Pancreas (tissue), 10 donors: ENCODE measurements at places on chromosomes 13 and 19. TPM values are rescaled to one million over a fixed set of nuclear protein-coding genes. Genes with fewer than 3 reads are reported as not detected.

DNA sequence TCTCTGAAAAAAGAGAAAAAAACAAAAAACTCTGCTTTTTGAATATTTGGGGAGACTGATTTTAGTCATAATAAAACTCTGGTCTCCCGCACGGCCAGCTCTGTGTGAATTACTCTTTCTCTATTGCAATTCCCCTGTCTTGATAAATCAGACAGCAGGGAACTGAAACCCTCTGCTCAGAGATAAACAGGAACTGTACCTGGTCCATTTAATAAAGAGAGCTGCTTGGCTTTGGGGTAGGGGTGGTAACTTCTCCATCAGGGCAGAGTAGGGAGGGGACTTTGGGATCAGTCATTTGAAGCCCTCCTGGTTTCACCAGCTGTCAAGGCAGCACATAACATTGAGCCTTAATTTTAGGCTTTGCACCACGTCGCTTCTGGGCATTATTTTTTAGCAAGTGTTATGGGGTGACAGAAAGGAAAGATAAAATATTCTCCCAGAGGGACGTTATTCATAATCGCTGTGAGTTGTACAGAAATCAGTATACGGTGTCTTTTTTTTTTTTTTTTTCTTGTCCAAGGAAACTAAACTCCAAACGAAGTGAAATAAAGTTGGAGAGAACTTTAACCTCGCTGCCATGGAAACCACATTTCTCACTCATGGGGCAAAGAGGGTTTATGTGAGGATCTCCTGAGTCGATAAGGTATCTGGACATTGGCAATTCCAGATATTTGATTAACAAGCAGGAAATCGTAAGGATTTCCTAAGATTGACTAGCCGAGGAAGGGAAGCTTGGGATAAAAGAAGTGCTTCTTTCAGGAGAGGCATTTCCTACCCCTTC is 99.0 kb upstream of the MRI1 start:
- no peak for DNase-seq

GRCh38 chr19:710767-711166 is 2.0 kb downstream of the PALM start:
- DNase-seq = no peak

DNA sequence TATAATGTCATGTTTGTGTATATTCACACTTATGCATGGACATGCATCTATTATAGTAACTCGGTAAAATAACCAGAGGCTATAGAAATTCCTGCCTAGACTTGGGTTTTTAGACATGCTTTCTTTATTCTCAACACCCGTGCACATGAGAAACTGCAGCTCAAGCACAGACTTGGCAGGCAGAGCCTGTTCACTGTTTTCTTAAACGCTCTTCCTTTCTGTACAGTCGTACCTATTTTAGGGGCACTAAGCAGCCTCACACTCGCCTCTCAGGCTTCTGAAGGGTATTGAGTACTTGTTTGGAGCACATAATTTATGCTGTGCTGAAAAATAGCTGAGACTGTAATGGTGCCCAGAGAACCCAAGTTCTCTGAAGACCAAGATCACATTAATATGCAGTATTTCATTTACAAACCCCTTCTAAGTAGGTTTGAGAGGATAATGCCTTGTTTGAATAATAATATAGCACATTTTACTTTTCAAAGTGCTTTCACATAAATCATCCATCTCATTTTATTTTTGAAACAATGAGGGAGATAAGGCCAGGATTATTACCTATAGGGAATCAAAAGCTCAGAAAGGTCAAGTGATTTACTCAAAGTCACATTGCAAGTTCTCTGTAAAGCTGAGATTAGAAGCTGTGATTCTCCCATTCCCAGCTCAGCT is 429.9 kb downstream of the SPRY2 start:
- no peak for DNase-seq

DNA sequence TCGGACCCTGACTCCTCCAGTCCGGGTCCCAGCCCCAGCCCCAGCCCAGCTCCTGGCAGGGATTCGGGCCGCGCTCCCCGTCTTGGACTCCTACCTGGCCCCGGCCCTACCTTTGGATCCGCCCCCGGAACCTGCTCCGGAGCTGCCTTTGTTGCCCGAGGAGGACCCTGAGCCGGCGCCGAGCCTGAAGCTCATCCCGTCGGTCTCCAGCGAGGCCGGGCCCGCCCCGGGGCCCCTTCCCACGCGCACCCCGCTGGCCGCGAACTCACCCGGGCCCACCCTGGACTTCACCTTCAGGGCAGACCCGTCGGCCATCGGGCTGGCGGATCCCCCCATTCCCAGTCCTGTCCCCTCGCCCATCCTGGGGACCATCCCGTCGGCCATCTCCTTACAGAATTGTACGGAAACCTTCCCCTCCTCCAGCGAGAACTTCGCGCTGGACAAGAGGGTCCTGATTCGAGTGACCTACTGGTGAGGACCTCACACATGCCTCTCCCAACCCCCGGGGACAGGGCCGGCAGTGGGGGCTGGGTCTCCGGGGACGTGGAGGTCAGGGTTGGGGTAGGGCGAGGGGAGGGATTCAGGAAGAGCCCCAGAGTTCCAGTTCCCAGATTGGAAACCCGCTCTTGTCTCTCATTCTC is 732 bp downstream of the SELENOV start:
- peak; percentile 68 for DNase-seq

GRCh38 chr19:9435279-9436268 is at the start of gene ZNF266:
Gene ZNF266 (minus strand): TSS chr19:9435573. CDS start chr19:9420089, 15,484 bp downstream.
- peak; percentile 88 for DNase-seq

DNA sequence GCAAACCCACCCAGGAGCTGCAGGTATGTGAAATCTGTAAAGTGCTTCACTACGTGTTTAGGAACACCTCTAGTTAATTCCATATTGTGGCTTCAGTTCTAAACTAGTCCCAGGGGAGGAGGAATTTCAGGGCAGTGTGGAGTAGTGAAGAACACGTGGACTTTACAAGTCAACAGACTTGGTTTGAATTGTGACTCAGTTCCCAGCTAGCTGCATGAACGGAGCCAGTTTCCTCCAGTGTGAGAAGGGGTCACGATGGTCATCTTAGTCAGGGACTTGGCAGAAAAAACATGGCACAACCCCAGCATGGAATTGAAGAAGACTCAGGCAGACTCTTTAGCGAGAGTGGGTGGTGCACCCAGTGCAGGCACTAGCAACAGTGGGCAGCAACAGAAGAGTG is 175.7 kb upstream of the UBL3 start:
- DNase-seq = no peak

DNA sequence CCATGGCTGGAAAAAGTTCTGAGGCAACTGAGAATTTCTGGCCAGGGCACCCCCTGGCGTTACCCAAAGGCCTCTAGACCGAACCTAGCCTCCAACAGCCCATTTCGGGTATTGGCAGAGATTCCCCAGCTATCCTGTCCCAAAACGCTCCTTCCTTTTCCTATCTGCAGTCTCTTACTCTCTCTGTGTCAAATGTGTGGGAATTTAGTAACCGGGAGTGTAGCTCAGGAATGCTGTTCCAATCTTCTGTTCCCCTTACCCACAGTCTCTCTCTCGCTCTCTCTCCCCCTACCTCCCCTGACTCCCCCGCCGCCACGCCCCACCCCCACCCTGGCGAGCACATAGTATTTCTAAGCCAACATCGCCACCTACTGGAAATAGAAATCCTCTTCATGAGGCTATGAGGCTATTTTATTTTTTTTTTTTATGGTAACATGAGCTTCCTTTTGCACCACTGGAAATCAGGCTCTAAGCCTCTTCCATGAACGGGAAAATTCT is 27.0 kb downstream of the OXGR1 start:
- DNase-seq = no peak

DNA sequence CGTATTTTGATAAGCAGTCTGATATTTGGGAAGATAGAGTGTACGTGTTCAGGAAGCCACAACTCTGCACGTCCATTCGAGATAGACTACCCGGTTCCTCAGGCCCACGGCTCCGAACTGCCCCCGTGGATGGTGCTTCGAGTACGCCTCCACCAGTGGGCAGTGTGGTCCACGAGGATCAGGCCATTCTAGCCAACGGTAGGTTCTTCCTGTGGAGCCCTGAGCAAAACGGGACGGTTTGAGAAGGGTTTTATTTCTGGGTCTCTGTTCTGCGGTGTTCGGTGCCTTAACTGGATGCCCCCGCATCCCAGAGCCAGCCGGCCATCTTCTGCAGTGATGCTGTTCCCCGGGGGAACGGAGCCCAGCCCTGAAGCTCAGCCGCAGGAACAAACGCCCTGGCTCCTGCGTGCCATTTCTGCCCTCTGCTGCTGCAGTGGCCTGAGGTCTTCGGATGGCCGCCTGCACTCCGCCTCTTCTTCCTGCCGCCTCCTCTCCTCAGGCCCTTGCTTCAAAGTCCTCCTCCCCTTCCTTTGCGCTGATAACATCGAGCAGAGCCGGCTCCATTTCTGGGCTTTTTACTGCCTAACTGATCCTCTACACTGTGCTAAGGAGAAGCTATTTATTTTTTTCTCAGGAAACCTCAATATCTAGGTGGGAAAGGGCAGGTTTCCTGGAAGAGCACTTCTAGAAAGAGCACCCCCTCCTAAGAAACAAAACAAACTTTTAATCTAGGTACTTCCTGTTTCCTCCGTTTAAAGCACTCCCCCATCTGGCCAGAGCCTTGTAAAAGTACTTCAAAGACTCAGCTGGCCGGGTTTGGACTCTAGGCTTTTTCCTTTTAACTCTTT is 36.2 kb upstream of the SLC46A3 start:
- no peak for DNase-seq

DNA sequence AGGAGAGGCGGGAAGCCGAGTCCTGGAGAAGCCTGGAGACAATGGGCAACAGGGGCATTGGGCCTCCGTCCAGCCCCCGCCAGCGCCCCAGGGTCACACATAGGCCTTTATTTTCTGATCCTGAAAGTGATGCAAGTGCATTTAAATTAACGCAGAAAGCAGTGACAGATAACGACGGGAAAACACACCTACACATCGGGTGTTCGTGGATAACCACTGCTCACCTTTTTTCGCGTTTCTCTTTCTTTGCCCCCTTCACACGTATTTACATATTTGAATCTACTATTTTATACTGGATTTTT is 30.4 kb upstream of the GRTP1 start:
- DNase-seq = no peak

DNA sequence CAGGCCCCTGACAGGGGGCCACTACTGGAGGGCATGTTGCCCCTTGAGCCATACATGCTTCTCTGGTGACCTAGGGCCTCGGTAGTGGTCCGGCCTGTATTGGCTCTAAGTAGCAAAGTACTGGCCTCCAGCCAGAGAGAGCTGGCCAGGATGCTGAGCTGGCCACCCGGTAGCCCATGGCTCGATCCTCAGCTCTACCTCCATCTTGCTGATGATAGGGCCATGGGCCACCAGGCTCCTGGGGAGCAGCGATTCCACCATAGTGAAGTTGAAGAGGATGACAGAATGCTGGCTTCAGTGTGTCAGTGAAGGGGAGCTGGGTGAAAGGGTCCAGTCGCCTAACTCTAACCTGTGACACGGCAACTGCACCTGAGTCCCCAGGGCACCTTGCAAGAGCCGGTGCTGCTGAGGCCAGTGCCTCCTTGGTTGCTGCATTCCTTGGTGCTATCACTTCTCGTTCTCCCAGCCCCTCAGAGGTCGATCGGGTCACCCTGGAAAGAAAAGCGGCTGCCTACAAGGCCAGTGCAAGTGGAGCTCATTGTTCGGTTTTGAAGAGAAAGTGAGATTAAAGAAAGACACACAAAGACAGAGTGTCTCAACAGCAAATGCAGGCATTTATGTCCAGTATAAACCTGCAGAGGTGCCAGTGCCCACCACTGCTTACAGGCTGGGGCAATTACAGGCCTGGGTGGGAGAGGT is 5.0 kb downstream of the FPR3 start:
- DNase-seq = no peak

- DNase-seq = no peak
These were observed 58.1 kb upstream of the SCEL start for GRCh38 chr13:77477299-77477848.

GRCh38 chr13:112997188-112998130 is 28.4 kb downstream of the MCF2L start:
- DNase-seq = no peak

GRCh38 chr13:30354493-30355383 is 47.4 kb upstream of the KATNAL1 start:
- DNase-seq = no peak

GRCh38 chr19:2603334-2603733 is 99.2 kb downstream of the GNG7 start:
- no peak for DNase-seq

GRCh38 chr13:44104197-44104490 is 224.4 kb downstream of the LACC1 start:
- DNase-seq = no peak

- DNase-seq = no peak
These were observed 1436.9 kb downstream of the UQCRFS1 start for GRCh38 chr19:27776020-27776419.

DNA sequence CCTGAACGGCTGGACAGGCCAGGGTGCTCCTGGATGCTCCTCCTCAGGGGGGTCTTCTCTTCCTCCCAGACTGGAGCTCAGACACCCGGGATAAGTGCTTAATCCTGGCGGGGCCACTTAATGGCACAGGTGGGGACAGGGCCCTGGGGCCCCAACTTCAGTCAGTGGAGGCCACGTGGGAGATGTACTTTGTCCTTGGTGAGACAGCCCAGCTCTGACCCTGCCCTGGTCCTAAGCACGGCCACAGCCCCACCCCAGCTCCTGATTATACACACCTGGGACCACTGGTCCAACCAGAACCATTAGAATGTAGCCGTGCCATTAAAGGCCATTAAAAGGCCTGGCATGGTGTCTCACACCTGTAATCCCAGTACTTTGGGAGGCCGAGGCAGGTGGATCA is 7.8 kb downstream of the PPP1R14A start:
- no peak for DNase-seq

GRCh38 chr13:112179421-112179820 is 112.5 kb downstream of the SOX1 start:
- DNase-seq = no peak

GRCh38 chr19:16369664-16370576 is 45.3 kb downstream of the KLF2 start:
- peak; percentile 39 for DNase-seq

- DNase-seq = no peak
These were observed 9.1 kb upstream of the PNMA8A start for GRCh38 chr19:46480415-46480814.

- no peak for DNase-seq
These were observed 70.2 kb downstream of the SPACA7 start for GRCh38 chr13:112446347-112446861.

- DNase-seq = no peak
These were observed 422.3 kb upstream of the GPC6 start for GRCh38 chr13:92804346-92804745.

DNA sequence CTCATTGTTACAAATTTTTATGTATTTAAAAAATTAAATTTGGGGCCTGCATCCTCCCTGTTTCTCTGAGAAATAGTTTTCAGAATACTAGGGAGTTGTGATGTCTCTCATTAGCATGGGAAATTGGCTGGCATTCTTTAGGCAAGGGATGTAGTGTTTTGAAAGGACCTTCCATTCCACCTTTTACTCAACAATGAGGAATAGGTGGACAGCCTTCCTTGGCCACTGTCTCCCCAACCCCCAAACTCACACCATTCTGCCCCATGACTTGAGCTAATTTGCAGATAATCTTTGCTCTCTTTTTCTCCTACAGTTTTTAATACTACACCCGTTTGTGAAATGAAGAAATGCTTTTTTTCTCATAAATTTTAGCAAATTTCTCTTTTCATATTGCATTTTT is 244.6 kb upstream of the SPRY2 start:
- no peak for DNase-seq

- no peak for DNase-seq
These were observed 7.9 kb upstream of the ZNF606 start for GRCh38 chr19:58010507-58010906.

Gene OCEL1
- total RNA-seq = 15.9 TPM

Gene C5AR2
- 0.09 TPM for total RNA-seq

Gene MAST1
- 1.1 TPM for total RNA-seq

Gene DNAAF3
- 2.6 TPM for total RNA-seq

Gene NEK5
- 0.16 TPM for total RNA-seq

Gene ERICH4
- not detected for total RNA-seq
